Lung microvascular endothelial cell (primary cell): ENCODE measurements at places on chromosomes 11 and 22.

DNA sequence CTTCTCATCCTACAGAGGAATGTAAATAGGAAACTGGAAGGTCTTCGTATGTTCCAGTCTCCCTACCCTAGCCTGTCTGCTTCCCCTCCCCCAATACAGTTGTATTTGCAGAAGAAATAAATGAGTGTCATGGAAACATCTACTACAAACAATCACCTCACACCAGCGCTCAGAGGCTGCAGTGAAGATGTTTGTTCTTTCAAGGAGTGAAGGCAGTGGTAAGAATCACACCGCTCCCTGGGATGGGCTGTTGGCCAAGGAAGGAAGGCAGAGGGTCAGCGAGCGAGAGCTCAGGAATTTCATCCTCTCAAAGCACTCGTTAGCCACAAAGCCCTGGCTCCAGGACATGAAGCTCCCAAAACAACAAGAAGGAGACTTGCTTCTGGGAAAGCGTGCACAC lies 1.1 kb upstream of the IGSF9B start:
- DNase-seq: no peak

- DNase-seq: no peak
Measured at GRCh38 chr11:105979997-105980703, 41.9 kb downstream of the MSANTD4 start.

- DNase-seq: no peak
Measured at GRCh38 chr22:16974298-16975084, 33.5 kb downstream of the GAB4 start.

DNA sequence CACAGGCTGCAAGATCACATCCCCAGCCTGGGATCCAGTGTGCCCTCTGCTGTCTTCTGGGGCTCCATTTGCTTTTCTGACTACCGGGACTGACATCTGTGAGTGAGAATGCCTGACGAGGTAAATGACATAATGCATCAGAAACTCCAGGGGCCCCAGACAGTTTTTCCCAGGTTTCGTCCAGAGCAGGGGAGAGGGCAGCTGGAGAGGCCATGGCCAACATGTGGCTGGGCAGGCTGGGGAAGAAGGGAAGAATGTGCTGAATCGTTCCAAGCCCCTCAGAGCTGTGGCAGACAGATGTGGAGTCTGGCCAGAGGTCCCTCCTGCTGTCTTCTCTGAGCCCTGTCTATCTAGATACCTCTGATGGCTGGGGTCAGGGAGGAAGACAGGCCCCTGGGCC lies 163.9 kb downstream of the TRIM29 start:
- DNase-seq: no peak

DNA sequence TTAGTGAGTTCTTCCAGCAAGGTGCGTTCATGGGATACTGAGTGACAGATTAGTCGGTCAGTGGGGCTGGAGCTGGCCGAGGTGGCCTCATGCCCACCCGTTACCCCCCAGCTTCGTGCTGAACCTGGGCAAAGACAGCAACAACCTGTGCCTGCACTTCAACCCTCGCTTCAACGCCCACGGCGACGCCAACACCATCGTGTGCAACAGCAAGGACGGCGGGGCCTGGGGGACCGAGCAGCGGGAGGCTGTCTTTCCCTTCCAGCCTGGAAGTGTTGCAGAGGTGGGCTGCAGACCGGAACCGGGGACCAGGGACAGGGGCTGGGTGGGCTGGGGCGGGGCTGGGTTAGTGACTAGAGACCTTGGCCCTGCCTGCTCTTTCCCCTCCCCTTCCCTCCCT lies 2.9 kb downstream of the LGALS1 start:
- no peak for DNase-seq

DNA sequence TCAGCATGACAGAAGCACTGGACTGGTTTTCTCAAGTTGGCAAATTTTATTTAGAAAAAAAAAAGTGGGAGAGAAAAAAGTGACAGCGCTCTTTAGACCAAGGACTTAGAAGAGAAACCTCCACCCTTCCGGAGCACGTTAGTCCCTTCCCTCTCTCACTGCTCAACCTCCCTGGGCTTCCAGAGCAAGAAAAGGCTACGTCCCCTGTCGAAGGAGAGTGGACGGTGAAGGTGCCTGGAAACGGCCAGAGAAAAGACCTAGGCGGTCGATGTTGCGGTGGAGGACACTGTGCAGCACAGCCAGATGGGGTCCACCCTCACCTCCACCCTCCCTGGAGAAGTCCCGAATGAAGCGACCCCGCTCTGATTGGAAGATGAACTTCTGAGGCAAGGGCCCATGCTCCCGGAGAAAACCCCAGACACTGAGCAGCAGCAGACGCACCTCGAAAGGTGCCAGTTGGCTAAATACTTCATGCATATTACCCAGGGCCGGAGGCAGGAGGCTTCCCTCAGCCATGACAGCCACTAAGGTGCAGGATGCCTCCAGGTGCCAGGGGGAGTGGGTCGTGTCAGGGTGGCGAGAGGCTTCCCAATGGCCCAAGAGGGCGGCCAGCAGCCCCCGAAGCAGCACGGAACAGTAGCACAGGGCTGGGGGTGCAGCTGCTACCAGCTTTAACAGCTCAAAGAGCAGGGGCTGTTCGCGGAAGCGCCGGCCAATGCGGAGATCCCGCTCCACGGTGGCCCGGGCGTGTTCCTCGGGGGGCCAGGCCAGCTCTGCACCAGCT lies 604 bp upstream of the GANAB start:
- no peak for DNase-seq
